ENCODE measurements at places on chromosomes 1 and 21.

DNA sequence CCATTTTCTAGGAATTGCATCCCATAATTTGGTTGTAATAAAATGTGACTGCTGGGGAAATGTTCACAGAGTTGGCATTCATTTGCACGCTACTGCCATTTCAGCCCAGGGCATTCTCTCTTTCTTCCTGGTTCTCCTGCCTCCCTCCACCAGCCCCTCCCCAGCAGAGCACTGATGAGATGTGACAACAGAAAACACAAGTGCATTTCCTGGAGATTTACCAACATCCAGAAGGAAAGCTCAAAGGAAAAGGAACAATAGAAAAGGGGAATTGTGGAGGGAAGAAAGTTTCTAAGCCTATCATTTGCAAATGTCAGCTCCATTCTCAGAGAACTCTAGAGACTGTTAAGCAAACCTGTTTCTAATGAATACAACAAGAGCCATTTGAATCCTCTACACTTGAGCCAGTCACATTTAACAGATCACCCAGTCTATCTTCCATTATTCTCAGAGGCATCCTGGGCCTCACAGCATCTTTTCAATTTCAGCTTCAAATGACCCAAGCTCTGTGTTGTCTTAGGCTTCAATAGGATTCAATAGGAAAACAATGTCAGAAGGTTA is 395.6 kb upstream of the PBX1 start:
- no peak for DNase-seq

GRCh38 chr1:74513411-74514300 is 1.2 kb upstream of the LRRC53 start:
- no peak for DNase-seq

DNA sequence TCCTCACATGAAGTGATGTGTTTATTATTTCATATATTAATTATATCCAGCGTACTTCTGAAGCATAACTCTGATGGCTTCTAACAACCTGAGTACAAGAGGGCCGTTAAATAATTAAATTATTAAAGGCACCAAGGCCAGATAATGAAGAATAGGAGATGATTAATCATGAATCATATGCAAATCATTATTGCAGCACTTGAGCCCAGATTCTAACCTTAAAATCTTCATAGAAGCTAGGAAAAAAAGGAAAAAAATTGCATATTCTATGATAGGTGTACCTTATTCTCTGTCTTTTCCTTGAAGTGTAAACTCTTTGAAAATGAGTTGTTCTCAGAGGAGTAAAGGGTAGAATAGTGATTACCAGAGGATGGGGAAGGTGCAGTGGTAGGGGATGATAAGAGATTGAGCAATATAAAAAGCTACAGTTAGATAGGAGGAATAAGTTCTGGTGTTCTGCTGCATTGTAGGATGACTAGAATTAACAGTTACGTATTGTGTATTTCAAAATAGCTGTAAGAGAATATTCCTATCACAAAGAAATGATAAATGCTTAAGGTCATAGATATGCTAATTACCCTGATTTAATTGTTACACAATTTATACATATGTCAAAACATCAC is 51.1 kb downstream of the SWT1 start:
- no peak for DNase-seq

DNA sequence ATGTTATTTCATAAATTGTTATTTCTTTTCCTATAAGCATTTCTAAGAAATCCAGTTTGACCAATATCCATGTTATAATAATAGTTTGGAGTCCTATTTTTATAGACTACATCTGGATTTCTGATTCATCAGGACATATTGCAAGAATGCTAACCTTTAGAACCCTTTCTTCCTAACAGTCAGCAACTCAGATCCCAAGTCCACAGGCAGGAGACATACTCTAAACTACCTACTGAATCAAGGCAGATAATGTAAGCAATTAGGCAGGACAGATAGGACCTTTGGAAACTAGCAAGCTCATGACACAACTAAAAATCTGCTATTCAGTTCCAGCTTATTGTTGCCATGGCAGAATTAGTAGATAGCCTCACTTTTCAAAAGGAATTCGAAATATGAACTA is 104.1 kb downstream of the DENND1B start:
- DNase-seq = no peak
